ENCODE measurements at places on chromosomes 6 and 20. TPM values are rescaled to one million over a fixed set of nuclear protein-coding genes. Genes with fewer than 3 reads are reported as not detected.

XKR7 gene
- total RNA-seq = 0.11 TPM

TNF gene
- total RNA-seq = 0.27 TPM

CBFA2T2 gene
- total RNA-seq = 27.3 TPM

GRCh38 chr20:49627329-49627761 lies 59.4 kb upstream of the PTGIS start:
- DNase-seq = peak; percentile 42

DNA sequence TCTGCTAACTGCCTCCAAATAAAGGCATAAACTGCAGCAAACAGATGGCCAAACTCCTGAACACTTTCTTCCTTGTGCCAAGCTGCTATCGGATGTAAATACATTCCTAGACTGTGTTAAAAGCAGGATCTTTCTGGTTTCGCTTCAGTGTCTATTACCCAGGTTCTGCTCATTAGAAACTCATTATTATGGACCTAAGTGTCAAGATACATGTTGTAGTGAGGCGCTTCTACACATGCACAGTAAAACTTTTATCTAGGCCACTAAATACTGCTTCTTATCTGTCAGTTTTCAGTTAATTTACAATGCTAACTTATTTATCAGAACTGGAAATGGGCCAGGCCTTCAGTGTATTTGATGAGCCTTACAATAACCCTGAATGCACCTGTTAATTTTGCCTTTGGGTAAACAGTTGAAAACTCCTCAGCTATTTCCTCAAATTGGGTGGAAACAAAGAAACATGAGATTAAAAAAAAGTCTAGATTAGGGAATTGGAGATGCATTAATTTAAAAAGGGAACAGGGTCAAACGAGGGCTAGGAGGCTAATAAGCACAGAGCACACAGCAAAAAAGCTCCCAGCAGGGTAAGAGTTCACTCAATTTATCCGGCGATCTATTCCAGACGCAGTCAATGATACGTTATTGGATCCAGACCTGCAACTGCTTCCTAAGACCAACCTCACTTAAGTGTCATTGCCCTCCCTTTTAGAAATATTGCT lies 240.6 kb downstream of the FOXC1 start:
- no peak for DNase-seq

All from left colon (tissue), 2 donors.